T-helper 17 cell (primary cell): ENCODE measurements at places on chromosomes 7 and 10. TPM values are rescaled to one million over a fixed set of nuclear protein-coding genes. Genes with fewer than 3 reads are reported as not detected.

- DNase-seq, result no peak
Measured at GRCh38 chr7:35519971-35520809, 174.7 kb downstream of the HERPUD2 start.

- DNase-seq, result no peak
Measured at GRCh38 chr10:65793738-65794425, 1132.0 kb upstream of the LRRTM3 start.

DNA sequence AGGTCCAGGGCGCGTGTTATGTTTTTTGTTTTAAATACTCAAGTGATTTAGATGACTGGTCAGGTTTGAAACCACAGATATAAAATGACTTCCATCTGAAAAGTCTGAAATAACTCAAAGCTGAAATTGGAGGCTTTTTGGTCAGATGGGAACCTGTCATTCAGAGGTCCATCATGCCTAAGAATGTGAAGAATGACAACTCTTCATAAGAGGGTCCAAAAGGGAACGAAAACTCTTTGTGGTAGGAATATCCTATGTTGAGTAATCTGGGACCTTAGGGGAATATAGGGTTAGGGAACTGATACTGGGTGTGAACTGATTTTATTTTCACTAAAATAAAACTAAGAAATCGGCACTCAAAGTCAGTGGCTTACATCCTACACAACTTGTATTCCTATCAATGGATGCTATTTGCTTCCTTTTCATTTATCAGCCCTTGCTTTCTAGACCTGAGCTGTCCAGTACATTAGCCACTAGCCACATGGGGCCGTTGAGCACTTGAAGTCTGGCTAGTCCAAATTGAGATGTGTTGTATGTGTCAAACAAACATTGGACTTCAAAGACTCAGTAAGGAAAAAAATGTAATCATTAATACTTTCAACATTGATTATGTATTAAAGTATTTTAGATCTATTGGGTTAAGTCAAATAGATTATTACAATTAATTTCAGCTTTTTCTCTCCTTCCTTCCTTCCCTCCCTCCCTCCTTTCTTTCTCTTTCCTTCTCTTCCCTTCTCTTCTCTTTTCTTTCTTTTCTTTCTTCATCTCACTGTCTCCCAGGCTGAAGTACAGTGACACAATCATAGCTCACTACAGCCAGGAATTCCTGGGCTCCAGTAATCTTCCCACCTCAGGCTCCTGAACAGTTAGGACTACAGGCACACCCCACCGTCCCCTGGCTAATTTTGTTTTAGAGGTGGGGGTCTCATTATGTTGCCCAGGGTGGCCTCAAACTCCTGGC lies 56.5 kb upstream of the KDM7A start:
- DNase-seq, result no peak

Gene PODXL
- 0.47 TPM for total RNA-seq
